ENCODE measurements at places on chromosomes 3 and 15.

DNA sequence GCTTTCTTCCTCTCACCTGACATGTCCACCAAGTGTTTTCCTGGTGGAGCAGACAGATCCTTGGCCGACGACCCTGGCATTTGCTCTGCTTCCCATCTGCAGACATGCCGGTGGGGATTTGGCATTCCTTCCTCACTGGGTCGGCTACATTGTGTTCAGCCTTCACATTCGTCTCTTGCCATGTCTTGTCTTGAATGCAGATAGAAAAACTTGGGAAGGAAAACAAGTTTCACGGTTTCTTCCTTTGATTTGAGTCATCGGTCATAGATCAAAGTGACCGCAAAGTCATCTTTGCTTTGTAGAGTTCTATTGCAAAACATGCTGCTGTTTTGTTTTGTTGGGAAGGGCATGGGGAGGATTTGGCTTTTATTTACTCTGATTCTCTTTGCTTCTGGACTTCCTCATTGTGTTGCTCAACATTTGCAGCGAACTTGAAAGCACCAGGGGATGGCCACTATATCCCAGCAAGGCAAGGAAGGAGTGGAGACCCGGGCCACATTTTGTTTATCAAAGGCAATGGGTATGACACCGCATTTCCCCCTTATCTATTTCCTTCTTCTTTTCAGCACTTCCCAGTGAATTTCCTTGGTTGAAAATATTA lies 321.3 kb downstream of the CACNA2D3 start:
- no peak for DNase-seq

DNA sequence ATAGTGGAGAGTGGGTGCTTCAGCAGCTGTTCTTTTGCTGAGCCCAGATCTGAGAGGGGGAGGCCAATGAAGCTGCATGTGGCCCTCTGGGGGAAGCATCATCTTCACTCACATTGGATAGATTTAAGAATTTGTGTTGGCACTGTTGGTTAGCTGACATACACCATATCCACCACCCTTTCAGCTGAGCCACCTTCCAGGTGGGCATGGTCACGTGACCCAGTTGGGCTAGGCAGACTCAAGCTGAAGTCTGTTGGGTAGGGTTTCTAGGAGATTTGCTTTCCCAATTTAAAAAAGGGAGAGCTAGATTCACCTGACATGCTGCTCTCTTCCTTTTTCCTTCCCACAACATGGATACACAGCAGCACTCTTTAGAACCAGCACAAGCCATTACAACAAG lies 311.0 kb downstream of the CHST2 start:
- no peak for DNase-seq

- DNase-seq = no peak
These were observed 61.9 kb upstream of the PHLDB2 start for GRCh38 chr3:111797171-111797615.

DNA sequence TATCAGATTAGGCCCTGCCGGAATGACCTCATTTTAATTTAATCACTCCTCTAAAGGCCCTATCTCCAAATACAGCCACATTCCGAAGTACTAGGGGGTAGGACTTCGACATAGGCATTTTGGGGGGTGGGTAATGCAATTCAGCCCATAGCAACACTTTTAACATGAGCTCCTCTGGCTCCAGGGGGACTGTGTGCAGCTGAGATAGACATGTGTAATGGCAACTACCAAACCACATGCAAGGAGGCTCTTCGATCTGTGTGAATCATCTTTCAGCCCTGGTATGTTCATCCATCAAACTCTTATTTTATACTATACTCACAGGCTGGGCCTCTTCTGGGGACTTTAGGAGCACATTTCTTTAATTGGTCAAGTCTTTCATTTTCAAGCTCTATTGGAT lies 57.4 kb upstream of the PPARG start:
- DNase-seq = no peak

DNA sequence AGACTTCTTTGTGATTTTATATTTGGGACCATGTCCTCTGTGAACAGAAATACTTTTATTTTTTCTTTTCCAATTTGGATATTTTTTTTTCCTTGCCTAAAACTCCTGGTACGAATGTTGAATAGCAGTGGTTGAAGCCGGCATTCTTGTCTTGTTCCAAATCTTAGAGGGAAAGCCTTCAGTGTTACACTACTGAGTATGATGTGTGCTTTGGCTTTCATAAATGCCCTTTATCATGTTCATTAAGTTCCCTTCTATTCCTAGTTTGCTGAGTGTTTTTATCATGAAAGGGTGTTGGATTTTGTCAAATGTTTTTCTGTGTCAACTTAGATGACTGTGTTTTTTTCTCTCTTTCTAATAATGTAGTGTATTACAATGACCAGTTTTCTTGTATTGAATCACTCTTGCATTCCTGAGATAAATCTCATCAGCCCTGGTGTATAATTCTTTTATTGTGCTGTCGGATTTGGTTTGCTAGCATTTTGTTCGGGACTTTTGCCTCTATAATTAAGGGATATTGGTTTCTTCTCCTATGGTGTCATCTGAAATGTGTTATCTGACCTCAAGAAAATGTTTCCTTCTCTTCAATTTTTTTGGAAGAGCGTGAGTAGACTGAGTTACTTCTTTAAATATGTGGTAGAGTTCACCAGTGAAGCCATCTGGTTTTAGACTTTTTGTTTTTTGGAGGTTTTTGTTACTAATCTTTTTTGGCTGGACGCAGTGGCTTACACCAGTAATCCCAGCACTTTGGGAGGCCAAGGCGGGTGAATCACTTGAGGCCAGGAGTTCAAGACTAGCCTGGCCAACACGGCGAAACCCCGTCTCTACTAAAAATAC lies 33.3 kb downstream of the MAP1A start:
- DNase-seq = no peak

GRCh38 chr3:147157631-147158030 lies 248.7 kb downstream of the ZIC4 start:
- DNase-seq = no peak

DNA sequence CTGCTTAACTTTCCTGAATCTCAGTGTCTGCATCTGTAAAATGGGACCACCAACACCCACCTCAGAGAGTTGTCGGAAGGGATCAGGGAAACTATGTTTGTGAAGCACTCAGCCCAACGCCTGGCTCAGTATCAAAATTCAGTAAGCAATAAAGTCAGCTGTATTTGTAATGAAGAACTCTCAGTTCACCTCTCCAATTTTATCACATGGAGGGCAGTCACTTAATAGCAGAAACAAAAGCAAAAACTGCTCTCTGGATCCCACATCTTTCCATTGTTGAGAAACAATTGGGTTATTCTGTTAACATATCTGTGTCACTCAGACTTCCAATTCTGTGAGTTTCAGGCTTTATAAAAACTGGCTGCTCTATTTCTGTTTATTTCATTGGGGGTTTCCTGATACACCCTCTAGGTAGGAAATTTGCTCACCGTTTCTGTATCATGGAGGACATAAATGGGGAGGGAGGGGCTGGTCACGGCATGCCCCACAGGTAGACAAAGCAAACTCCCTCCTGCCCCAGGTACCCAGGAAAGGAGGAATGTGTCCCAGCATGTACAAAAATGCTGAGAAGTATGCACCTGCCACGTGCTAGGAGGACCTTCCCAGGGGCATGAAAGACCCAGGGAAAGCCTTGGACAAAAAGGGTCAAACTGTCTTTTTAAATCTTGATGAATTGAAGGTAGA lies 81.4 kb upstream of the LMOD3 start:
- no peak for DNase-seq

DNA sequence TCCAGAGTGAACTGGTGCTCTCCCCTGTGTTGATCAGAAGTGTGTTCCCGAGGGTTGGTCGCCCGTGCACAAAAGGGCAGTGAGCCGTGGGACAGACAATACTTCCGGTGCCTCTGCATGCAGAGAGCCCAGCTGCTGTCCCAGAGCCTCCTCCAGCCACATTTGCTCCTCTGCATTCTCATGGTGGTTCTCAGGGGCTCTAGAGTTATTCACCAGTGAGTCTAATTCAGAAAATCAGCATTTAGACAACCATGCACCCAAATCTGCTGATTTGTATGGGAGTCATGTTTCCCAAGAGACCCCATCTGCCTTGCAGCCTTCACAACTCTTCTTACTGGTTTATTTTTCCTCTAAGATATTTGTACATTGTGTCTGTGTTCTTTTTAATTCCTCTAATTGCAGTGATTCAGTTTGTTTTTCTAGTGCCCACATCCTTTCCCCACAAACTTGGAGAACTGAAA lies 107.0 kb upstream of the SPRED1 start:
- no peak for DNase-seq

GRCh38 chr3:149233323-149233722 lies 11.7 kb upstream of the CP start:
- no peak for DNase-seq

GRCh38 chr3:147939839-147940238 lies 530.7 kb downstream of the ZIC1 start:
- no peak for DNase-seq

Data from DMS153 (cell line).